Naive thymus-derived CD8-positive, alpha-beta T cell (primary cell): ENCODE measurements at places on chromosomes 12 and 14. TPM values are rescaled to one million over a fixed set of nuclear protein-coding genes. Genes with fewer than 3 reads are reported as not detected.
A peak's percentile ranks its signal among the peaks of the same experiment; 100 is the strongest.

DNA sequence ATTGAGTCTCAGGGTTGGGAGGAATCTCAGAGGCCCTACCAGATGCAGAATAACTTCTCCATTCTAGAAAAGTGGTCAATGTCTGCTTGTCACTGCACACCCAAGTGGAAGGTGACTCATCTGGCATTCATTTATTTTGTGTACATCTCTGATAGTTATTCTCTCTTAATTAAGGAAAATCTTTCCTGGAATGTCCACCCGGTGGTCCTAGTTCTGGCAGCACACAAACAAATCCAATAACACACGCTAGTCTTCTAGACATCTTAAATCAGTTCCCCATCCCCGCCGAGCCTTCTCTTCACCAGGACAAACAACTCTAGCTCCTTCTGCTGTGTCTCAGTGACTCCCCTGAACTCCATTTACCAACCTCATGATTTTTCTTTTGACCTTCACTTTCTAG is 50.0 kb upstream of the SCN8A start:
- H3K36me3 ChIP-seq, result peaks cover 3% of the 10 kb centered on the region
- no peak for DNase-seq
- H3K4me3 ChIP-seq, result no peak overlapping the region
- H3K27ac ChIP-seq, result peak overlapping the region; percentile 55
- no peaks in the 10 kb centered on the region for H3K4me1 ChIP-seq

The KRT73 gene
- total RNA-seq, result 10.0 TPM

DNA sequence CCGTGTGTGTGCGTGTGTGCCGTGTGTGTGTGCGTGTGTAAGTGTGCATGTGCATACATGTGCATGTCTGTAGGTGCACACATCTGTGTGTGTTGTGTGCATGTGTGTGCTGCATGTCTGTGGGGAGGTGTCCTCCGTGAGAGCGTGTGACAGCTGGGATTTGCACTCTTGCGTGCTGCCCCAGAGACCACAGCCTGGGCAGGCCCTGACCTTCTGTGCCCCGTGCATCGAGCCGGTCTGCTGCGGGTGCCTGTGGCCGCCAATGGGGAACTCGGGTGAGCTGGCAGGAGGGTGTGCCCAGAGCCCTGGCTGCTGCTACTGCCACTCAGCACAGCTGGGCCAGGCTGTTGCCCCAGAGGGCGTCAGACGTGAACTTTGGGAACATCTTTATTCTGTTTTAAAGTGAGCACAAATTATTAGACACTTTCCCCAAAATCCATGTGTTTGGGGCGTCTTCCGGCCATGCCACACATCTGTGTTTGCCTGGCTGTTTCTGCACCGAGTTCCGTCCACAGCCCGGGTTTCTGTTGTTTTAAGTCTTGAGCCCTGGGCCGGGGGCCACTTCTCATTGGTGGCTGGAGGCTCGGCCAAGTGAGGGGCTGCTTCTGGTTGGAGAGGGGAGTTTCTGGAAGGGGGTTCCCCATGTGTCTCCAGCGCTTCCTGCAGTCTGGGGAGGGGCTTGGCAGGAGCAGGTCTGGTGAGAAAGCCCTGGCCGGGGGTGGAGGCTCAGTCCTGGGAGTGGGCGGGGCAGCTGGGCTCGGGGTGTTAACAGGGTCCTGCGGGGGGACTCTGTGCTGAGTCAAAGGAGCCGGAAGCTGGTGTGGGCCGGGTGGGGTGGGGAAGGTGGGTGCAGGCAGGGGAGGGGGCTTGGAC is 7.6 kb downstream of the CEP170B start:
- no peak overlapping the region for H3K27ac ChIP-seq
- DNase-seq, result no peak
- H3K4me1 ChIP-seq, result peaks cover 2% of the 10 kb centered on the region
- H3K36me3 ChIP-seq, result no peaks in the 10 kb centered on the region
- peaks cover 43% of the 10 kb centered on the region for H3K27me3 ChIP-seq

- DNase-seq, result no peak
- peaks cover 16% of the 10 kb centered on the region for H3K27me3 ChIP-seq
- no peak overlapping the region for H3K4me3 ChIP-seq
- no peaks in the 10 kb centered on the region for H3K36me3 ChIP-seq
- H3K4me1 ChIP-seq, result no peaks in the 10 kb centered on the region
- no peak overlapping the region for H3K27ac ChIP-seq
Observed at GRCh38 chr12:65891987-65892481, 67.8 kb downstream of the HMGA2 start.

The SDR9C7 gene
- total RNA-seq, result not detected

The GLS2 gene
- 11.5 TPM for total RNA-seq

- peaks cover 21% of the 10 kb centered on the region for H3K27me3 ChIP-seq
- peaks cover 2% of the 10 kb centered on the region for H3K4me1 ChIP-seq
- H3K4me3 ChIP-seq, result no peak overlapping the region
- DNase-seq, result no peak
Observed at GRCh38 chr12:49885663-49886461, 17.8 kb downstream of the FAIM2 start.

DNA sequence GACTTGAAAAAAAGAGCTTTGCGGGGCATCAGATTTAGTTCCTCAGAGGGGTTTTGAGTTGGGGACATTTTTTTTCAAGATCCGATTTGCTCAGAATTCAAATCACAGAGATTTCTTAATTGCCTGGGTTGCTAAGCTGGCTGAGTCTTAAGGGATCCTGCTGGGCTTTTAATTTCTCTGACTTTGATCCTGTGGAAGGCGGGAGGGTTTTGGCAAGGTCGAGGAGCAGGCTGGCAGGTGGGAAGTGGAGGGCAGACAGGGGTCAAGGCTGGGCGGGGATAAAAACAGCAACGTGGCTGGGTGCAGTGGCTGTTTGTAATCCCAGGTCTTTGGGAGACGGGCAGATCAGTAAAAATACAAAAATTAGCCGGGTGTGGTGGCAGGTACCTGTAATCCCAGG is 33.5 kb upstream of the CCDC63 start:
- no peaks in the 10 kb centered on the region for H3K27me3 ChIP-seq
- H3K4me1 ChIP-seq, result no peaks in the 10 kb centered on the region
- H3K27ac ChIP-seq, result no peak overlapping the region
- H3K4me3 ChIP-seq, result no peak overlapping the region
- DNase-seq, result no peak
- no peaks in the 10 kb centered on the region for H3K36me3 ChIP-seq

The AMHR2 gene
- total RNA-seq, result not detected

The OR4Q2 gene
- total RNA-seq, result not detected

DNA sequence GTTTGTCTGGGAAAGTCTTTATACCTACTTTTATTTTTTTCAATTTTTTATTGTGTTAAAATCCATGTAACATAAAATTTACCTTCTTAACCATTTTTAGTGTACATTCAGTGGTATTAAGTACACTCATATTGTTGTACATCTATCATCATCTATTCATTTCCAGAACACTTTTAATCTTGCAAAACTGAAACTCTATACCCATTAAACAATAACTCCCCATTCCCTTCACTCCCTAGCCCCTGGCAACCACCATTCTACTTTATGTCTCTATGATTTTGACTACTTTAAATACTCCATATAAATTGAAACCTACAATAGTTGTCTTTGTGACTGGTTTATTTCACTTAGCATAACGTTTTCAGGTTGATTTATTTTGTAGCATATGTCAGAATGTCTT is 131.9 kb upstream of the SLC38A2 start:
- H3K4me3 ChIP-seq, result no peak overlapping the region
- peaks cover 67% of the 10 kb centered on the region for H3K36me3 ChIP-seq
- peaks cover 9% of the 10 kb centered on the region for H3K4me1 ChIP-seq
- no peaks in the 10 kb centered on the region for H3K27me3 ChIP-seq
- no peak overlapping the region for H3K27ac ChIP-seq

GRCh38 chr12:85280165-85280983 is at the start of gene ALX1:
Gene ALX1, plus strand, starts transcription at chr12:85280220. Its CDS starts 42 bp downstream, at chr12:85280262.
- H3K27ac ChIP-seq, result no peak within 1 kb of the TSS
- H3K36me3 ChIP-seq, result no peaks in the 10 kb centered on the region
- H3K4me1 ChIP-seq, result peaks cover 9% of the 10 kb centered on the region
- H3K4me3 ChIP-seq, result no peak within 1 kb of the TSS
- DNase-seq, result no peak
